Stimulated activated CD4-positive, alpha-beta T cell treated with anti-CD3 and anti-CD28 coated beads, Interleukin-1b, Interleukin-23, amount 100 ng/mL, for 1 hour (primary cell): ENCODE measurements at places on chromosomes 6 and 20.

- no peak for DNase-seq
Observed at GRCh38 chr20:22453244-22454080, 130.9 kb downstream of the FOXA2 start.

DNA sequence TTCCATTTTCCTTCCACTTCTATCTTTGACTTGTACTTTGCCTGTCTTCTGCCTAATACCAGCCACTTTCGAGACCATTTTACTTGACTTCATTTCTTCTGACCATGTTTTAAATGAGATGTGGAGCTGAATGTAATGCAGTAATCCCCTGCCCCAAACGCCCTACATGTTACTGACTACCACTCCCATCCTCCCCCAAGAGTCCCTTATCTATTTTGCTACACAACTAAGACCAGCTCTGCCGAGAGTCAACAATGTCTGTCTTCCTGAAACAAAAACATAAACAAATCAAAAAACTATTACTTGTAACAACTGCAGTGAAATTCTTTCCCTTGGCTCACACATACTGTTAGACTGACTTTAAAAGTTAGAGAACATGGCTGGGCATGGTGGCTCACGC, 27.1 kb upstream of the KIAA1586 start:
- no peak for DNase-seq

- DNase-seq: no peak
Observed at GRCh38 chr6:21149470-21149869, 444.1 kb upstream of the SOX4 start.

DNA sequence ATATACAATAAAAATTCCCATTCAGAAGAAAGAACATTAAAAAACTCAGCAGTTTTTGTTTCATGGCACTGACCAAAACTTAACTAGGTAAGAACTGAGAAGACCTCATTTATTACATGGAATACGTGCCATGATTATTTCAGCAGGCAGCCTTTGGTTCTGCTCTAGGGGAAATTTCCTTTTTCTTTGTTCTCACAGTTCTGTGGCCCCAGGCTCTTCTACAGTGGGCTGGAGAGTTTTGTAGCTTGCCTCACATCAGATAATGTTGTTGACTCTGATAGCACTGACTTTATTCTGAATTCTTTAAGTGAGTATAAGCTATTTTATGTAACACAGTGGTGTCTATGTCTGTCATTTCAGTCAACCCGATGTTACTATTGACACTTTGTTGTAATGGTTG, 844.3 kb downstream of the TBC1D32 start:
- no peak for DNase-seq

DNA sequence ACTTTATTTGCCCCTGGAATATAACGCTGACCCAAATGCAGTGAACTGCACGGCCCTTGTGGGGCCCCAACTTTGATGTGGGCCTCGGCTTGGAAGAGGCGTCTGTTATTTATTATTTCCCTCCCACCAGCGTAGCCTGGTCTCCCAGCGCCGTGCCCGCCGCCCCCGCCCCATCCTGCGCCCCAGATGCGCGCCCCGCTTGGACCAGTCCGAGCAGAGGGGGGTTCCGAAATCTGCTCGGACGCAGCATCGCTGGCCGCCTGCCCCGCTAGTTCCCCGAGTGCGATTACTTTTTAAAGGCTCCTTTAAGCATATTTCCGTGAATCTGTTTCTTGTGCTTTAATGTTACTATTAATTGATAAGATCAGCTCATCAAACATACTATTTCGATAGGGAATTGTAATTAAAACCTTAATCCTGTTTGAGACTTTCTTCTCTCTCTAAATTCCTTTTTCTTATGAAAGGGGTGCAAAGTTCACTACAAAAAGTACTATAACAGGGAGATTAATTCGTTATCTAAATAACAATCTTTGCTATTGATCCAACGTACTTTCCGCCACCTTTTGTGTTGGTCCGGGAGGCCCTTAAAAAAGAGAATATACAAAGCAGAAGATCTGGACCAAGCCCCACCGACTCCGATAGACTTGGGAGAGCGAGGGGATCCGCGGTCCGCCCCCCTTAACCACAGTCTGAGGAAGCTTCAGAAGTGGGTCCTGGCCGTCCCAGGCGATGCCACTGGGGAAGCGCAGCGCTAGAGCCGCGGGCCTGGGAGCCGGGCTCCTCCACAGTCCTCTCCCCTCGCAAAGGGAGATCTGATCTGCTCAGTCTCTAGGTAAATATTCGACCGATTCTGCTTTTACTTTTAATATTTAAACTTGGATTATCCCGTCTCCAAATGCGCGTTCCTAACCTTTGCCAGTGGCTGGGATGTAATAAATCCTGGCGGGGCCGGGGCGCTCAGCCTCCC, 10.2 kb downstream of the POU3F2 start:
- no peak for DNase-seq

DNA sequence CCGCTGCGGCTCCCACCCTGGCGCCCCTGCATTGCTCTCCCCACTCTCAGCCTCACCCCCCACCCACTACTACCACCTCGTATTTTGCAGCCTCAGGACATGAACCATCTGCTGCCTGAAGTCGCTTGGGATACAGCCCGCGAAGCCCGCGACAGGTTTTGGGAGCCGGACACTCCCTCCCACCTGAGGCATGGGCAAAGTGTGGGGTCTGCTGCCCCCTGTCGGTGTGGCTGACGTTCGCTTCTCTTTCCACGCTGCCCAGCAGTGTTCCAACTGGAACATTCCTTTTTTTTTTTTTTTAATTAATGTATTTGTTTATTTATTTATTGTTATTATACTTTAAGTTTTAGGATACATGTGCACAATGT, 15.3 kb upstream of the LPA start:
- DNase-seq: no peak

GRCh38 chr6:38264605-38265004, 375.1 kb downstream of the BTBD9 start:
- DNase-seq: no peak

GRCh38 chr6:131646249-131646670, 9.2 kb downstream of the ENPP3 start:
- no peak for DNase-seq

DNA sequence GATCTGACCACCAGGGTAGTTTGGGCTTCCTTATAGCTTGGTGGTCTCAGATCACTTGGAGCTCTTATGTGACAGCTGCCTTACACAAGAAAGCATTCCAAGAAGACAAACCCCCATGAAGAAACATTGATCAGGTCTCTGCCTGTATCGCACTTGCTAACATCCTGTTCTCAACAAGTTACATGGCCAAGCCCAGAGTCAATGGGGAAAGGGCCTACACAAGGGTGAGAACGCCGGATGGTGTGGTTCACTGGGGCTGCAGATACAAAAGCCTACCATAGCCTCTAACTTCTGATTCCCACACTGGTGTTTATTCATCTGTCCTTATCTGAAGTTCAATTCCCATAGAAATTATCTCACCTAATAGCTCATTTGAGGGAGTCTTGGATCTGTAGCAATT, 235.5 kb downstream of the SYNDIG1 start:
- no peak for DNase-seq

GRCh38 chr6:118719351-118720124, 68.1 kb upstream of the CEP85L start:
- no peak for DNase-seq

GRCh38 chr6:32126880-32127279, 1.2 kb downstream of the ATF6B start:
- no peak for DNase-seq

DNA sequence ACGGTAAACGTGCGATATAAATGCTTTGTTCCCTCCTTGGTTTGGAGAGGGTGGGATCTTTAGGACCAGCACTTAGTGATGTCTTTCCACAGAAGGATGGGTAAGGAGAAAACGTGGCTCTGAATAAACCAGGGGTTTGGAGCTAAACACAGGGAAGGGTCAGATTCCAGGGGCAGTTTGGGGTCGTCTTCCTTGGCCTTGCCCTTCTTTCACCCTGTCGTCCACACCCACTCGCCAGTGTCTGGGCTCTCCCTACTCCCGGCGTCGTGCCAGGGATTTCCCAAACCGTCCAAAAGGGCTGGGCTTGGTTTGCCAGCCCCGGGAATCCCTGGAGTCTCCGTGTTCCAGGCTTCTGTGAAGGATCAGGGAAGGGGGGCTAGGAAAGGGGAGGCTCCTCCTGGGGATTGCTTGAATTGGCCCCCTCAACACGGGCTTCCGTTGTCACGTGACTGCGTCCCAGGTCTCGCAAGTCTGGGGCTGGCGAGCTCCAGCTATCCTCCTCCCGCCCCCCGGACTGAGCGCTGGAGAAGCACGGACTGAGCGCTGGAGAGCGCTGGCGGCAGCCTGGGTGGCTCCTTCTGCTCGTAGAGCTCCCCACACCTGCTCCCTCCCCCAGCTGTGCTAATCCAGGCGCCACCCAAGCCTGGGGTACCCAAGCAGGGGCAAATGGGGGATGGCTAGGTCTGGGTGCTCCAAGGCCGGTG, 9.4 kb upstream of the ARMC12 start:
- no peak for DNase-seq

- DNase-seq: no peak
Observed at GRCh38 chr6:139679516-139680179, 305.2 kb upstream of the CITED2 start.

- DNase-seq: no peak
Observed at GRCh38 chr20:41169791-41170351, 32.5 kb downstream of the PLCG1 start.

GRCh38 chr6:85771925-85772430, 129.3 kb upstream of the SYNCRIP start:
- DNase-seq: no peak

DNA sequence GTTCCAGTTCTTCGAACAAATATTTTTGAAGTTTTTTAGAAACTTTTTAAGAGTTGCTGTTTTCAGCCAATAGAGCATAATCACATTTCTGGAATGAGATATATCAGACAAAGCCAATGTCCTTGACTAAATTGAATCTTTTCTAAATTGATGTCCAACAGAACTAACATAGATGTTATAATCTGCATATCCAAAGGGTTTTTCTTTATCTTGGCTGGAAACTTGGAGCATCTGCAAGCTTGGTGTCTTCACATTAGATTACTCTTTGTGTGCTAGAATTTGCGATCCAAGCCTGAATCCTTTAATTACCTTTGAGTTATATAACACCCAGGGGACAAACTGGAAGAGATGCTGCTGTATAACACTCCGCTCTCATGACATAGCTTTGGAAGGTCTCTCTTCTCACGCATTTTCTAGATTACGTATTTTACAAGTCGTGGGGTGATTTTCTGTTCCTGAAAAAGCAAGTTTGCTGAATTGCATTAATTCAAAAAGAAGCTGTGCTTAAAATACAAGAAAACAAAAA, 64.4 kb upstream of the FUCA2 start:
- DNase-seq: no peak

DNA sequence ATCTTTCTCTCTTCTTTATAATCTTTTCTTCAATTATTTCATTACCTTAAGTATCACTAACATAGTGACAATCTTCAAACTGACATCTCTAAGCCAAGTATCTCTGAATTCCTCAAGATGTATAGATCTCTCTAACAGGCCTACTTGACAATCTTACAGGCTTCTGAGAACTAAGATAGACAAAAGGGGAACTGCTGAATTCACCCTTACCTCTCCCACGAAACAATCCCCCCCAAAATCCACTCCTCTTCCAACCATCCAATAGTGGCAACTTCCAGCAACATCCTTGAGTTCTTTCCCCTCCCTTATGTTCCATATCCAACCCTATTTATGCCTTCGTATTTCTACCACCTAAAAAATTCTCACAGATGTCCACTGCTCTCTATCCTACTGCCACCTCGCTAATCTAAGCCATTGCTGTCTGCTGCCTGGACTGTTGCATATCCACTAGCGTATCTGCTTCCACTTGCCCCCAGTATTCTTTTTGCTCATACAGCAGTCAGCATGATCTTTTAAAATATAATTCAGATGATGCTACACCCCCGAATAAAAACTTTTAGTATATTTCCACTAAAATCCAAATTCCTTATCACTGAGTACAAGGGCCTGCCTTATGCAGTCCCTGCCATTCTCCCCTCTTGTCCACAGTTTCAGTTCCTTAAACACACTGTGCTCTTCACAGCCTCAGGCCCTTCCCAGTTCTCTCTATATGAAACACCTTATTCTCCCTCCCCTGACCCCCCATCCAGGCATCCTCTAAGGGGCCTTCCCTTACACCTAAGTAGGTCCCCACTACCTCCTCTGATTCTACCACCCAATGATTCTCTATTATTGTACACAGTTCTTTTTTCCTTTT, 8.0 kb downstream of the REPS1 start:
- DNase-seq: no peak

- no peak for DNase-seq
Observed at GRCh38 chr20:3000852-3001523, 42.4 kb upstream of the GNRH2 start.

DNA sequence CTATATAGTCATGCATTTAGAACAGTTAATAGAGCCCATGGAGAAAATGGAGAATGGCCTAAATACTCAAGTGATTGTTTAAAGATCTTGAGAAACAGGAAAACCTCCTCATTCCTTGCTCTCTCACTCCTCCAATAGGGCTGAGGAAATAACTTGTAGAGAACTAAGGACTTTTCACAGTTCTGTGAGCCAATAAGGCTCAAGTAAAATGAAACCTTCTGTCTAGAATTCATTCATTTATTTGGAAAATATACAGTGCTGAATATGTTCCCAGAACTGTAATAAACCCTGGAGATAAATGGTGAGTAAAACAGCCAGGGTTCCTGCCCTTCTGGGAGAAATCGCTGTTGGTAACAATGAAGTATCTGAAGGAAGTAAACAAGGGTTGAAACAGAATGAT, 35.3 kb downstream of the ELOVL2 start:
- no peak for DNase-seq

DNA sequence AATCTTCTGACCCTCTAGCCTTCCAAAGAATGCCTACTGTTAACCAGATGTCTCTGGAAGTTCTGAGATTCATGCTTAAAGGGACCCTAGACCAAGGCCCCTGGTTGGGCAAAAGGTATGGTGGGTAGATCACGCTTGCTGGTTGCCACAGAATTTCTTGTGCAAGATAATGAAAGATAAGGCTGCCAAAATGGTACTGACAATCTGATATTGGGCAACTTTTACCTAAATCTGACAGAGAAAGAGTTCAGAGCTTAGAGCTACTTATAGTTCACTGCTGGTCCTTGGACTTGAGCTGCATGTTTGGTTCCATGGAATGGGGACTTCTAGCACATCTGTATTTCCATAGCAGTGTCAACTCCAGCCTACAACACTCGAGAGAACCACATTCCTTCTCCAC, 12.0 kb downstream of the DEFB114 start:
- DNase-seq: no peak

- no peak for DNase-seq
Observed at GRCh38 chr6:147970970-147971369, 371.7 kb upstream of the SASH1 start.

GRCh38 chr6:169904051-169904922, 152.9 kb downstream of the ERMARD start:
- DNase-seq: no peak

DNA sequence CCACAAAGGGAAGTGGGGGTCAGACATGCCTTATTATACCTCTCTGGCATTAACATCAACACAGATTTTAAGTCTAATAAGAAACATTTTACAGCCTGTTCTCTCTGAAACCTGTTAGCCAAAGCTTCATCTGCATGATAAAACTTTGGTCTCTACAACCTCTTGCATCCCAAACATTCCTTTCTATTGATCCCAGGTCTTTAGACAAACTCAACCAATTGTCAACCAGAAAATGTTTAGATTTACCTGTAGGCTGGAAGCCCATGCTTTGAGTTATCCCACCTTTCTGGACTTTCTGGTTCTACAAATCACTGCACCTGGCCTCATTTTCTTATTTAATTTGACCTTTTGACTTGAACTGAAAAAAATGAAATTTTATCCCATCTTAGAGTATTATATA, 20.8 kb downstream of the MCM8 start:
- no peak for DNase-seq
